GM12878 (cell line): ENCODE measurements at places on chromosomes 3 and 15.

- DNase-seq: no peak
These were observed 69.8 kb downstream of the HES1 start for GRCh38 chr3:194205675-194206133.

- DNase-seq: peak; percentile 32
These were observed 291.2 kb upstream of the RBMS3 start for GRCh38 chr3:28989646-28990089.

- no peak for DNase-seq
These were observed 14.2 kb downstream of the GRIP2 start for GRCh38 chr3:14525685-14526631.

DNA sequence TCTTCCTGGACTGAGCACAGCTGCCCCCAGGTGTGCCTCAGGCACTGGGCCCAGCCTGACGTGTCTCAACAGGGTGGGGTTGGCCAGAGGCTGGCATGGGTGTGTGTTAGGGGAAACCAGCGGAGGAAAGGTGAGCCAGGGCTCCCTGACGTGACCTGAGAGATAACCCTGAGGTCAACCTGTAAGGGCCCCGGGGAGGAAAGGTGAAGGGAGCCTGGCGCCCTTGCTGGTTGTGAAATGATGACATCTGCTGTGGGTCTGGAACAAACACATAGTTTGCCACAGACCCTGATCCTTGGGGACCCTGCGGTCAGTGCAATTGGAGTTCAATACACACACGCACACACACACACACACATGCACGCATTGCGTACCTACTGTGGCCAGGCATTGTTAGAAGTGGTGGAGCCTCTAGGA, 100.2 kb upstream of the TLE3 start:
- no peak for DNase-seq

DNA sequence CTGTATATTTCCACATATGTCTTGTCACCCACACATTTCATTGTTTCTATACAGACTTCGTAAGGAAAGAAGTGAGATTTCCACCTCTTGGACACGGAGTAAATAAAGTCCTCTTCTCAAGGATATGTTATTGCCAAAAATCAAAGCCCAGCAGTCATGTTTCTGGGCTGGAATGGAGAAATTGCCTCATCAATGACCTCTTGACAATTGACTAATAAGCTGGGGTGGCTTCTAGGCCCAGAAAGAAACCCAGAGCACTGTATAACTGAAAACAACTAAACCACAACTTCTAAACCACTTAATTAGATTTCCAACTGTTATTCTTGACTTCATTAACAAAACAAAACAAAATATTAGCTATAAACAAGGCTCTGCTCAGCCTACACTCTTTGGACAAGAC, 56.4 kb upstream of the SLC24A5 start:
- no peak for DNase-seq

DNA sequence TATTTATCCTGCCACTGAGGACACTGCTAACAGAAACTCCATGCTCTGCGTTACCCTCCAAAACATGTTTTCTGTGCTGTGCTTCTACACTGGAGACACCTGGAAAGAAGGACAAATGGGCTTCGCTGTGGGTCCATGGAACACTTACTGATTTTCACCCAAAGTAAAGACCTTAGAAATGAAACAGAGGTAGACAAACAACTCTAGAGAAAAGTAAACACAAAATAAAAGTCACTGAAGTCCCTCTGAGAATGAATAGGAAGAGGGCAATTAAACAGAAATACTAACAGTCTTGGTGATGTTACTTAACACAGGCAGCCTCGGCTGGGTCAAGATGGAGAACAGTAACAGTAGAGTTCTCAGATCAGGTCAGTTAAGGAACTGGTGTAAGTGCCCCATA, 6.7 kb upstream of the STIMATE start:
- no peak for DNase-seq

- DNase-seq: no peak
These were observed 77.3 kb downstream of the CPNE4 start for GRCh38 chr3:131957511-131957910.

GRCh38 chr15:38076786-38077185, 142.3 kb downstream of the TMCO5A start:
- DNase-seq: no peak

GRCh38 chr15:95459273-95459672, 871.2 kb upstream of the NR2F2 start:
- no peak for DNase-seq

DNA sequence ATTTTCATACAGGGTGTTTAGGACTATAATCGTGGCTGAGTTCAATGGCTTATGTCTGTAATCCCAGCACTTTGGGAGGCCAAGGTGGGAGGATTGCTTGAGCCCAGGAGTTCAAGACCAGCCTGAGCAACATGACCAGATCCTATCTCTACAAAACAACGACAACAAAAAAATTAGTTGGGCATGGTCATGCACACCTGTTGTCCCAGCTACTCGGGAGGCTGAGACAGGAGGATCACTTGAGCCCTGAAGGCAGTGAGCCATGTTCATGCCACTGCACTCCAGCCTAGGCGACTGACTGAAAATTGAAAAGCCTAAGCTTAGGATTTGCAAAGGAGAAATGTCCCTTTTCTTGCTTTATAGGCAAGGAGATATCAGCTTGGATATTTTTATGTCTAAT, 1.5 kb downstream of the BRK1 start:
- no peak for DNase-seq

DNA sequence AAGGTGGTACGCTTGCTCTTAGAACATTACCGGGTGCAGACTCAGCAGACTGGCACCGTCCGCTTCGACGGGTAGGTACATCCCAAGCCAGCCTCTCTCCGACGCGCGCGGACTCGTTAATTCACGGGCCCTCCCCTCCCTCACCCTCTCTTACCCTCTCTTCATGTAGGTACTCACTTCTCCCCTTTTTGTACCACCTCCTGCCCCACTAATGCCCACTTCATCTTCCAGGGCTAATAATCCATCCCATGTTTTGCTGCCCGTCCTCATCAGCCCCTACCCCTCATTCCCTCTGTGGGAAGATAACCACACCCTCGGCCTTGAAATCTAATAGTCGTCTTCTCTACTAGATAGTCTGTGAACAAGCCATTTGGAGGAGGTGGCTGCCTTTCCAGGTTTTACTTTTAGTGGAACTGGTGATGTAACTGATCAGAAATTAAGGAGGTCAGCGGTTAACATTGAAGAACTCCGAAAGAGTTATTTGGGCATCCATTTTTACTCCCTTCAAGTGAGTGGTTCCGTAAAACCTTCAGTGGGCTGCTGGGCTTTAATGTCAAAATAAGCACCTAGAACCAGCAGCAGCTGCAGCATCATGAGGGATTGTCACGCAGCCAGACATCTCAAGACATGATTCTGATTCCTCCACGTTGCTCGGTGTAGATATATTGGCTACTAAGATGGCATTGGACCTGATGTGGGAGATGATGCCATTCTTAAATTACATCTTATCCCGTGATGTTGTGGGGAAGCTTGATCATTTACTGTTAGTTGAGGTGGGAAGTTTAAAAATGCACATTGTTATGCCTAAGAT, 1.3 kb downstream of the FEM1B start:
- no peak for DNase-seq

- DNase-seq: no peak
These were observed 4.6 kb upstream of the APBA2 start for GRCh38 chr15:28881170-28881569.

DNA sequence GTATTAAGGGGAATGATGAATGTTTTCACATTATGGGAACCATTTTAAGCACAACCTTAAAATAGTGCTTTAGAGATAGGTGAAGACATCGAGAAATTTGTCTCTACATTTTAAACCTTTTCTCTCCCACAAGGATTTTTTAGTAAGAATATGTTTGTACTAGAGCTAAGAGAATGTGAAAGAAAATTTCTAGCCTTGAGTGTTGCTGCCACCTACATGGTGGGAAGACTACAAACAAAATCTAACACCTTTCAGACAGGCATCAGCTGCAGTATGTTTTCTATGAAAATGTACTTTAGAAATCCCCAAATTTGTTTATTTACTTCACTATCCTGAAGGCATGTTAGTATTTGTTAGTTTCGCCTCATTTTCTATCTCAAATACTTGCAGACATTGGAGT, 247.4 kb downstream of the WDR72 start:
- no peak for DNase-seq

DNA sequence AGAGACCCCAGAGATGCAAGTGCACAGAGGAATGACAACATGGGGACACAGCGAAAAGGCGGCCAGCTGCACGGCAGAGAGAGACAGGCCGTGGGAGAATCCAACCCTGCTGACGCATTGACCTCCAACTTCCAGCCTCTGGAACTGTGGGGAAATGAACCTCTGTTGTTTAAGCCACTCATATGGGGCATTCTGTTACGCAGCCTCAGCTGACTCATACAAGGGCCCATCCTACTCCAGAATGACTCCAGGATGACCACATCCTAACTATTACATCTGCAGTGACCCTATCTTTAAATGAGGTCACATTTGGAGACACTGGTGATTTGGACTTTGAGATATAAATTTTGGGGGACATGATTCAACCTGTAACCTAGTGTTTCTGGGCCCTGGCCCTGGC, 44.0 kb downstream of the KLF15 start:
- DNase-seq: no peak

- no peak for DNase-seq
These were observed 19.2 kb upstream of the CORO2B start for GRCh38 chr15:68559345-68560310.

- no peak for DNase-seq
These were observed 7.5 kb downstream of the TMEM40 start for GRCh38 chr3:12751571-12751970.

- no peak for DNase-seq
These were observed 4.4 kb upstream of the FURIN start for GRCh38 chr15:90863987-90864386.

DNA sequence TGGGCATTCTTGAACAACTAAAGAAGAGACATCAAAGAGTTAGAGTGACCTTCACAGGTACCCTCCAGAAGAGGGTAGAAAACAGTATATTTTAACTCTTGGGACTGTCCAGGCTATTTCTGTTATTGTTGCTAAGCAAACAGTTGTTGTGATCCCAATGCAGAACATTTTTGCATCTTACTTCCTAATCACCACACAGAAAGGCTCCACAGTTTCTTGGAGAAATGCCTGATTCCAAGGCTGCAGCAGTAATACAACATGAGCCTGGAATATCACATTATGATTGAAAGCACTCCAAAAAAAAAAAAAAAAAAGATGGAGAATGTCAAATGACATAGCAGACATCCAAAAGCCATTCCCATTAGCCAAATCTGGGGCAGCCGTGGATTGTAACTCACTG, 195.6 kb downstream of the CTNNB1 start:
- no peak for DNase-seq

GRCh38 chr15:28989239-28989830, 103.6 kb downstream of the APBA2 start:
- DNase-seq: no peak

DNA sequence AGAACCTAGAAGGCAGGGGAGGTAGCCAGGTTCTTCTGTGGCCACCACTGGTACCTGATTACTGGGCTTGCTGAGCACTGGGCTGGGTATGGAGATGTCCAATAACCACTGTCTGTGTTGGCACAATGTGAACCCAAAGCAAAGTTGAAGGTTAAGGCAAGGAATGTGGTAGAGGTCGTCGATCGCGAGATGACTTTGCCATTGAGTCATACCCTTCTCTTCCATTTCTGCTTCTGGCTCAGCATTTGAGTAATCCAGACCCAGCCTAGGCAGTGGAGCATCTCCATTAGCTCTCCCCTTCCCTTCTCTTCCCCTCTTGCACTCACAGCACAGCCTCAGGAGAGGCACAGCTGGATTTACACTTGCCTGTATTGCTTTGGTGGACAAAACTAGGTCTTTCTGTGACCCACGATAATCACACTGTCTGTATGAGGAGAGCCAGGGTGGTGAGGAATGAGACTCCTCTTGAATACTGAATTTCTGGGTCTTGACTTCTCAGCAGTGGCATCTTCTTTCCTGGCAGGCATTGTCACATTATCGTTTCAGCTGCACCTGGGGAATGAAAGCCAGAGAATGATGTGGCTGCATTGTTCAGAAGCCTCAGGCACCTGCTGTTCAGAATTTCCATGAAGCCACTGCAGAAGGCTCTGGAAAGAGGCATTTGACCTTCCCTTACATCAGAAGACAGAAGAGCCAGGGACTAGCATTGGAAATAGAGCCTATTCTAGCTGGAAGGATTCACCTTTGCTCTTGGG, 272.6 kb downstream of the PDCD6IP start:
- no peak for DNase-seq

- DNase-seq: no peak
These were observed 69.8 kb upstream of the WNT5A start for GRCh38 chr3:55556619-55557537.

DNA sequence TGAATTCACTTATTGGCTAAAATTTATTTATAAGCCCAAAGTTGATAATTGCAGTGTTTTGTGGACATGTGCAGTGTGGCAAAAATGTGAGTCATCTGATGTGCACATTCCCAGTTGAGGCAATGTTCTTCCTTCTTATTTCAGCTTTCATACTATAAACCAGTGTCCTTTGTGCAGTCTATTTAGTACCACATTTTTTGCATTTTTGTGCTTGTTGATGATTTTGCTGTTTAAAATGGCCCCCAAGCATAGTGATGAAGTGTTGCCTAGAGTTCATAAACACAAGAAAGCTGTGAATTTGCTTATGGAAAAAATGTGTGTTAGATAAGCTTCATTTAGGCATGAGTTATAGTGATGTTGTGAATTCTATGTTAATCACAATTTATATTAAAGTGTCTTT, 19.4 kb upstream of the IL20RB start:
- no peak for DNase-seq

GRCh38 chr3:17175187-17175807, 290.5 kb downstream of the PLCL2 start:
- DNase-seq: no peak

- no peak for DNase-seq
These were observed 113.1 kb downstream of the CHCHD6 start for GRCh38 chr3:126816986-126817777.

GRCh38 chr3:46593274-46593862, 19.0 kb upstream of the FAM240A start:
- DNase-seq: no peak

DNA sequence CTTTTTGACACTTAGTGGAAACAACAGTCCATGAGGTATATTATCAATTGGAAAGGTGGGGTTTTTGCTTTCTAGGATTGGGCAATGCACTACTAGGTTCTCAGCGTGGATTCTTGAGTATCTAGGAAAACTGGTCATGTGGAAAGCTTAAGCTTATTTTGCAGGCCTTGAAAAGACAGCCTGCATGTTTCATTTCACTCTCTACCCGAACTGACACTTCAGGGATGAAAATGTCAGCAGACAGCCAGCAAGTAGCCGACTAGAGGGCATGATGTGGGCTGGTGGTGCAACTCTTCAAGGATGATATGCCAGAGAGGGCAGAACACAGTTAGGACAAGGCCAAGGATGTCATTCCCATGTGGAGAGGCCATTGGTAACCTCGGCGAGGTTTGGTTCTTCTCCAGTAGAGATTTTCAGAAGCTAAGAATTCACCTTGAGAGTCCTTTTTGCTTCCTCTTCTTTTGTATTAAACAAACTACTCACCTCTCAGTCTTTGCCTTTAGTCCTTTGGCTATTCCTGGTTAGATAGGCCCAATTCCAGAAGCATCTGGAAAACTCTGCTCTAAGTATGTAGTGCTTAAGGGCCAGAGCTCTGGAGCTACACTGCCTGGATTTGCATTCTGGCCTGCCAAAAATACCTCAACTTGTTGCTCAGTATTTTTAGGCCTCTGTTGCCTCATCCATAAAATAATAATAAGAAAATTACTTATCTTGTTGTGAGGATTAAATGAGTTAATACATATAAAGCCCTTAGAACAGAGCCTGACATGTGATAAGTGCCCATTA, 17.9 kb downstream of the LPP start:
- no peak for DNase-seq

- no peak for DNase-seq
These were observed 27.2 kb downstream of the CYFIP1 start for GRCh38 chr15:22952796-22953579.

GRCh38 chr3:101677436-101678286, 729 bp upstream of the ZBTB11 start:
- DNase-seq: no peak
